ENCODE measurements at places on chromosomes 4 and X.

DNA sequence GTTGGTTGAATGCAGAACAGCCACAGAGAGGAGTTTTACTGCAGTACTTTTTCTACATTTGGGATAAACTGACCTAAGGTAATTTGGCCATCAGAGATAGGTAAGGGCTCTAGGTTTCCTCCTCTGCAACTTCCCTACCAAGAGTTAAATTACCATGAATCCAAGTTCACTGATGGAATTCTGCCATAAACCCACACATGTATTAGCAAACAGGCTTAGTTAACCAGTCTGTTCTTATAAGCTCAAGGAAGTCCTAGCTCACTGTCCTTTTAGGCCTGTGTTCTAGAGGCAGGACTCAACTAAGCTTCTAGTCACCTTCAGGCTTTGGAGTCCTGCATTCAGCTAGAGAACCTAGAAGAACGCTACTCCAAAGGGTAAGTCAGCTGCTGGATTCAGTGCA, 4.0 kb downstream of the FAM114A1 start:
- no peak for DNase-seq

GRCh38 chr4:83438719-83439118, 16.9 kb downstream of the HELQ start:
- DNase-seq = no peak

DNA sequence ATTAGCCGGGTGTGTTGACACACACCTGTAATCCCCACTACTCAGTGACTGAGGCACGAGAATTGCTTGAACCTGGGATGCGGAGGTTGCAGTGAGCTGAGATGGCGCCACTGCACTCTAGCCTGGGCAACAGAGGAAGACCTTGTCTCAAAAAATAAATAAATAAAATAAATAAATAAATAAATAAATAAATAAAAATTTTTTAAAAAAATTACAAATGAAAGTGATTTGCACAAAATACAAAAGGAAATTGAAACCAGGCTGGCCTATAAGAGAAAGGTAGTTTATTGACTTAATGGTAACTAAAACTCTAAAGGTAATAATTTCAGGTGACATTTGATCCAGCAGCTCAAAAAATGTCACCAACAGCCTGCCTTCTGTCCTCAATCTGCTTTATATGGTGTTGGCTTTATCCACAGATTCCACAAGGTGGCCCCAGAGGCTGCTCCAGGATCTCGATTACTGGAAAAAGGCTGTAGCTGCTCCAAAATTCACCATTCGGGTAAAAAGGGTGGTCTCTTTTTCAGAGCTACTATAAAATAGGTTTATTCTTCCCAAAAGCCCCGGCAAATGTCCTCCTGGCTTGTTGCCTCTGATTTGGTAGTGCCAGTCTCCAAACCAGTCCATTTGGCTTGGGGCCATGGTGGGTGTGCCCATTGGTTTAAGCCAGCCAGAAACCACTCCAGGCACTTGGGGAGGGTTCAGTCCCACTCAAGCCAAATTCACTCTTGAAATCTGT, 61.4 kb upstream of the TRIM2 start:
- DNase-seq = peak; percentile 80

DNA sequence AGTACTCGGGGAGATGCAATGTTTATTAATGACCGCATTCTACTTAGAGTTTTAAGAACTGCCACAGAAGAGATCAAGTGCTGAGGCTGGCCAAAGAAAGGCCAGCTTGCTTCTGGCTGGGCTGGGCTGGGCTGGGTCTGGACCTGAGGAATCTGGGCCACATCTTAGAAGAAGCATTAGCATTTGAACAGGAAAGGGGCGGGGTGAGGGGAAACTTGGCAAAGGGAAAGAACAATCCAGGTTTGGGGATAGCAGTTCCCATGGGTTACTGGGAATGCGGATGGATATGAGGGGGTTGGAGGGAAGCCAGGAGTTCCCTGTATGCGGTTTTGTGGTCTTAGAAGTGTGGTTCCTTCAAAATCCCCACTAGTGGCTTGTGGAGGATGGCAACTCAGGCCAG, 83.3 kb downstream of the CLDN34 start:
- peak; percentile 51 for DNase-seq

DNA sequence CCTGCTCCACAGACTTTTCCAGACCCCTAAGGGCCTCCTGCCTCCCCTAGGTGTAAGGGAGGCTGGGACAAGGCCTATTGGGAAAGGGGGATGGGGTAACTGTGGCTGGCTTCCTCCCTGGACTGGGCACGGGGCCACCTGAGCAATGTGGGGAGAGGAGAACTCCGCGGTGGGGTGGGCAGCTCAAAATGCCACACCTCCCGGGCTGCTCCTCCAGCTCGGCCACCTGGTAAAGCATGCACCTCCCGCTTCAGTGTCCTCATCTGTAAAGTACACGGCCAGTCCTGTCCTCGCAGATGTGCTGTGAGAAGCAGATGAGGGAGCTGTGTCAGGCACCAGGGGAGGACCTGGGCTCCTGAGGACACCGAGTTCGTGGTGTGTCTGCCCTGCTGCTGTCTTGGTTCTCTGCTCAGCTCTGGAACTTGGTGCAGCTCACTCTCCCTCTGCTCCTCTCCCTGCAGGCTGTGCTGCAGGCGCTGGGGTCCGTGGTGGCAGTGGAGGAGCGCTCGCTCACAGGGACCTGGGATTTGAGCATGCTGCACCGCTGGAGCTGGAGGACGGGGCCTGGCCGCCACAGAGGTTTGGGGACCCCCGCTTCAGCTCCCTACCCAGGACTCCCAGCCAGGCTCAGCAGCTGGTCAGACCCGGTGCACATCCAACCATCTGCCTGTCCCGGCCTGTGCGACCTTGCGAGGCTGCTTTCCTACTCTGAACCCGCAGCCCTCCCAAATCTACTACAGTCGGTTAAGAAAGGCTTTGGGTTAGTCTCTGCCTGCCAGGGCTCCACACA, 20.8 kb upstream of the MRFAP1 start:
- no peak for DNase-seq

- no peak for DNase-seq
These were observed 1100.0 kb upstream of the SLIT2 start for GRCh38 chr4:19151684-19152083.

DNA sequence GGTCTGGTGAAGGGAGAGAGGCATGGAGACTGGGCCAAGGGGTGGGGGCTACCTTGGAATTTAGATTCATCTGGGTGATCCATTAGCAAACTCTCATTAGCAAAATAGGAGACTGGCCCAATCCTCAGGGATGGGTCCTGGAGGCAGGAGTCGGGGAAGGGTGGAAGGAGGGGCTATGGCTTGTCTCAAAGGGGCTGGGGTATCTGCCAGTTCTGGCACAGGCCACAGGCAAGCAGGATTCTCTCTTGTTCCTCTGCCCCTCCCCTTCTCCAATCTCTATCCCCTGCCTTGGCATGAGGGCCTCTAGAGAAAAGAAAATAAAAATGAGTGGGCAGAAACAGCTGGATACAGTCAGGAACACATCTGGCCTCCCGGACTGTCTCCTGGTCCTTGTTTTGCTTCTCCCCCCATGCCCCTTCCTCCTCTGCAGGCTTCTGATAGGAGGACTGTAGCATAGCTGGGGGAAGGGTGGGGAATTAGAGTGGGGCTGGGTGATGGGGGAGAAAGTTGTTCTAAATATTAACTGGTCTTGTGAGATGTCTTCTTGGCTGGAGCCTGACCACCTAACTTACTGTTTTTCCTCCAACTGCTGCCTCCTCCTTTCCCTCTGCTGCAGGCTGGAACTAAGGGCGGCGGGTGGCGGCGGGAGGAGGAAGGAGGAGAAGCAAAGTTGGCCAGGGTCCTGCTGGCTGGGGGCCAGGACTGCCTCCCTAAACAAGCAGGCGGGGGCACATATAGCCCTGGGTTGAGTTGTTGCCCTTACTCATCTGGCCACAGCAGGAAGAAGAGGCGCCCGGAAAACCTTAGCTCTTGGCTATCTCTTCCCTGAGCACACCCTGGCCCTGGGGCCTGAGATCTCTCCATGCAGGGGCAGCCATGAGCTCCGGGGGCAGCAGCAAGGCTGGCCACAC, 53.3 kb upstream of the LAS1L start:
- peak; percentile 75 for DNase-seq

GRCh38 chrX:21438792-21439191, 64.6 kb downstream of the CNKSR2 start:
- no peak for DNase-seq
